ENCODE measurements at places on chromosomes 2 and 18.

GRCh38 chr18:36187193-36187825, at the start of gene MOCOS:
Gene MOCOS, plus strand, starts transcription at chr18:36187497. Its CDS starts 43 bp downstream, at chr18:36187540.
- DNase-seq = peak; percentile 55

- no peak for DNase-seq
Observed at GRCh38 chr2:34991508-34992274, 1363.9 kb upstream of the CRIM1 start.

GRCh38 chr2:71556692-71557250, 103.4 kb downstream of the DYSF start:
- no peak for DNase-seq

GRCh38 chr18:1993866-1994265, 577.4 kb downstream of the METTL4 start:
- no peak for DNase-seq

GRCh38 chr18:12246849-12247808, 7.0 kb upstream of the CIDEA start:
- DNase-seq = no peak

GRCh38 chr2:27379836-27380625, 503 bp downstream of the ZNF513 start:
- peak; percentile 32 for DNase-seq

GRCh38 chr2:45191146-45191863, 182.1 kb upstream of the SIX2 start:
- no peak for DNase-seq

DNA sequence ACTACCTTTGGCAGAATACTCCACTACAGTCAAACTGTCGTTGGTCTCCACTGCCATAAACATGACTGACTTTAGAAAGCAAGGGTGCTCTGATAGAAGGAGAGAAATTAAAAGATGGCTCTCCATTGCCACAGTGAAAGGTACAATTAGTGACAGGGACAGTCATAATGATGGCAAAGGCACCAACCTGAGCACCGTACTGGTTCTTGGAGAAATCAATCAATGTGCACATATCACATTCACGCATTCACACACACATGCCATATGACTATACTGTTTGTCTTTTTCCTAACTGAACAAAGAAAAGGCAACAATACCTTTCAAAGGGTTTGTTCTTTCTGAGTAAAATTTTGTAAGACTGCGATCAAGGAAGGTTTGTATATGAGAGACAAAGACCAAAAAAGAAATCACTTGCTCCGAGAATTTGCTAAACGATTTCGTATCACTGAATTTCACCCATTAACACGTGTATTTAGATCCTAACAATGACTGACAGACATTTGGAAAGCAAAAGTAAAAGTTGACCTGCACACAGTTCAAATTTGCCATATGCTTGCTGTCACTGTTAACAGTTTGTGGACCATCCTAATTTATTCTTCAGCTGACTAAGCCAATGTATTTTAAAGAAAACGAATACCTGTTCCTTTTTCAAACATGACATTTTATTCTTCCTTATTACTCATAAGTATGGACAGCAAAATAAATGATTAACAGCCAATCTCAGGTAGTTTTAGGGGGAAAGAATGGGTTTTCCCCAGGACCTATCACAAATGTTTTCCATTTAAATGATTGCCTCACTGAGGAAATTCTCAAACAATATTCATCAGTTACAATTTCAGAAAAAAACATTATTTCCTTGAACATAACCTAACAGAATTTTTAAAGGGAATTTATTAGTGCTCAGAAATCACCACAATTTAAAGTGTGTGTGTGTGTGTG, 644.4 kb downstream of the ZEB2 start:
- DNase-seq = no peak

DNA sequence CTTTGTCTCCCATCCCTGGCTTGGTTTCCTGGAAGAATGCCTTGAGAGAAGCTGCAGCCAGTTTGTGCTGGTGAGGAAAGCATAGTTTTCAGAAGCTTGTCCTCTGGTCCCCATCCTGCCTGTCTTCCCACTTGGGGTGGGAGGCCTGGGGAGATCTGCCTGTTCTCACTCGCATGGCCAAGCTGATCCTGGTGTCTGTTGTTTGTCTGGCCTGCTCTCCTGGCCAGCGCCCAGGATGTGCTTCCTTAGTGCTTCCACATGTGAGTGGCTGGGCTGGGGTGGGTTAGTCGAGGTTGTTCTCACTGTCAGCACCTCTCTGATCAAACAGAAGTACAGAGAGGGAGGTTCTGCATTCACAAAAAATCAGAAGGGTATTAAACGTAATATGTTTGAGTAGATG, 49.5 kb downstream of the PTPRM start:
- no peak for DNase-seq

- no peak for DNase-seq
Observed at GRCh38 chr2:217966423-217967070, 36.2 kb downstream of the TNS1 start.

GRCh38 chr18:59402432-59403090, 43.5 kb upstream of the LMAN1 start:
- peak; percentile 63 for DNase-seq

DNA sequence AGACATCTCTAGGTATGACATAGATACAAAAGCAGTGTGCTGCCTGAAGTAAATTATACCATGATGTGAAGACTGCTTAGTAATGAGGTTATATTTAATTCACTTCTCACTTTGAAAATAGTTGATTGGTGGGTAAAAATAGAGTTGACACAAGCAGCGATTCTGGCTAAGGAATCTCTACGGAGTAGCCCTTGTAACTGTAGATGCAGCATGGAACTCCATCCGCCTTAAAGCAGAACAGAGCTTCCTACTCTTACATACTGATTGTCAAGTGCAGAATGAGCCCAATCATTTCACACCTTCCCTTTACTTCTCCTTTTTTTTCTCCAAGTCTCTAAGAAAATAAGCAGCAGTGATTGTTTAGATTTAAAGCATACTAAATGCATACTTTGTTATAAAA, 1594.6 kb upstream of the SLC39A10 start:
- no peak for DNase-seq

GRCh38 chr2:12278217-12278750, 438.5 kb upstream of the TRIB2 start:
- DNase-seq = no peak

- no peak for DNase-seq
Observed at GRCh38 chr2:203687165-203687564, 19.3 kb upstream of the CD28 start.

DNA sequence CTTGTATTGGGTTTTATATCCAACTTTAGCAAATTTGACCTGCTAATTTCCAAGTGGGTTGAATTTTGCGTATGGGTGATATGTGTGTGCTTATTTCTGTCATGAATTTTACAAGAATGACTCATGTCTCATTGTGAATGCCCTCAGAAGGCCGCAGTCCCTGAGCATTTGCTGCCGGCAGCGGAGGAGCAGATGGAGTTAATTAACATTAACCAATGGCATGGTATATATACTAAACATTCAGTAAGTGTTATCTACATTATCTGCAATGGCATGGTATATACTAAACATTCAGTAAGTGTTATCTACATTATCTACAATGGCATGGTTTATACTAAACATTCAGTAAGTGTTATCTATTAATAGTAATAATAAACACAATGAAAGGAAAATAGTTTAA, 90.1 kb downstream of the DOK6 start:
- no peak for DNase-seq

- DNase-seq = no peak
Observed at GRCh38 chr2:215621381-215621780, 185.5 kb upstream of the FN1 start.

DNA sequence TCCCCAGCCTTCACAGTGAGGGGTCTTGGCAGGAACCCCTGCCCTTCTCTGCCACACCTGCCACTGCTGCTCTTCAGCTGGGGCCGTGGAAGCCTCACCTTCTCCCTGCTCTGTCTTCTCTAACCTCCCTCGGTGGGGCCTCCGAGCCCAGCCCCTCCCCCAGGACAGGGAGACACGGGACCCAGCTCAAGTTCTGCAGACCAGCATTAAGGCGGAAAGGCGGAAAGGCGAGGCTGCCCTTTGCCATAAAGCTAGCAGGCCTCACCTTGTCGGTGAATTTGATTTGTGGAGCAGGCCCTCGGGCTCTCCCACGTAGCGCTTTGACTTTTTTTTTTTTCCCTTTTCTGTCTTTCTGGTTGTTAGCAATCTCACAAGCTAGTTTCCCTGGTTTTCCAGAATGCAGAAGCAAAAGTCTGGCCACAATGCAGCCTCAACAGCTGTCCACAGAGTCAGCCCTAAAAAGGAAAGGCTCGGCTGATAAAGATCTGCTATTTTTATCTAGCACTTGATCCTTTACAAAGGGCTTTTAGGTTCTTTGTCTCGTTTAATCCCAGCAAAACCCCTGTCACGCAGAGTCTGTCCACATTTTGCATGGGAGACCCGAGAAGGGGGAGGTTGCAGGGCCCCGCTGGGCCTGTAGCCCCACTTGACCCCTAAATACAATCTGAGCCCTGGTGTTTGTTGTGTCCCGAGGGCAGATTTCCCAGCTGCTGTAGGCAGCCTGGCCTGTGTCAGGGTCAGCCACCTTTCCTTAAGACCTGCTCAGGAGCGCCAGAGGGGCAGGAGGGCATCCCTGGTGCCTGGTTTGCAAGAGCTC, 6.0 kb downstream of the ITM2C start:
- no peak for DNase-seq

DNA sequence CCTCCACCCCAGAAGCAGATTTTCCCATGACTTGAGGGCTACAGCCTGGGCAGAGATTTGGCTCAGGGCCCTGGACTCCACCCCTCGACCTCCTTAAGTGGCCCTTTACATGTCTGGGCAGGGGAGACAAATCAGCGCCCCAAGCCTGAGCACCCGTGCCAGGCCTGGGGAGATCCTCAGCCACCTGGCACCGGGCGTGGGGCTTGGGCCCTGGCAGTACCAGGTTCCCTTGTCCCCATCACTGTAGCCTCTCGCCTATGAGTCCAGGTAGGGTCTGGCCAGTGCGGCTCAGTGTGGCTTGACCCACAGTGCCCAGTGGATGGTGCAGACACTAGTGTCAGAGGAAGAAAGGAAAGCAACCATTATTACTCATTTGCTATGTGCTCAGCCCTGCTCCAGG, 22.0 kb upstream of the DNMT3A start:
- no peak for DNase-seq

GRCh38 chr18:36812678-36813077, 16.1 kb downstream of the TPGS2 start:
- DNase-seq = no peak

DNA sequence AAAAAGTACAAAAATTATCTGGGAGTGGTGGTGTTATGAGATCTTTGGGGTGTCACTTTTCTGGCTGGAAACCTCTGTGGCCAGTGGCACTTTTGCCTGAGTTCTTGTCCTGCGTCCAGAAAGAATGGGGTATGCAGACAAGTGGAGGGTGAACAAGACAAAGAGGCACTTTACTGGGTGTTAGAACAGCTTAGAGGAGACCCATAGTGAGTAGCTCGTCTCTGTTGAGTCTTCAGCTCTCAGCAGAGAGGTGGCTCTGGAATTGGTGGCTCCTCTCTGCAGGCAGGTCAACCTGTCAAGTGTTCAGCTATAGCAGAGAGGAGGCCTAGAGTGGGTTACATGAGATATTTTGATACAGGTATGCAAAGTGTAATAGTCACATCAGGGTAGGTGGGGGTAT, 26.1 kb downstream of the CRYGD start:
- no peak for DNase-seq

DNA sequence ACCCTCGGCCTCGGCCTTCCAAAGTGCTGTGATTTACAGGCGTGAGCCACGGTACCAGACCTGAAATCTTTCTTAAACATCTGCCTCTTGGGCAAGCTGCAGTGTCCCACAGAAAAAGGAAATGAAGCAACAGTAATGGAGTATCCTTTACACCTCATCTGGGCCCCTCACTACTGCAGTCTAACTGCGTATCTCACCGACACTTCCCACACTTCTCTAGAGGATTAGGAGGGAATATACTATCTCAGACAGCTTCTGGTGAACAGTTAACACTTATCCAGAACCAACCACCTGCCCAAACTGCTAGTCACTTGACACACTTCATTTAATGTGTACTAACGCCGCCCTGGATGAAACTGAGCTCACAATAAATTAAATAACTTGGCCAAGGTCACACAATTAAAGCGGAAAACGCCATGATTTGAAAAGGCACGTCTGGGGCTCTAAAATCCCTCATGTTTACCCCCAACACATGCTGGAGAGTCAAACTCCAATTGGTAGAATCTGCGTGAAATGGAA, 993 bp downstream of the COX7A2L start:
- no peak for DNase-seq

DNA sequence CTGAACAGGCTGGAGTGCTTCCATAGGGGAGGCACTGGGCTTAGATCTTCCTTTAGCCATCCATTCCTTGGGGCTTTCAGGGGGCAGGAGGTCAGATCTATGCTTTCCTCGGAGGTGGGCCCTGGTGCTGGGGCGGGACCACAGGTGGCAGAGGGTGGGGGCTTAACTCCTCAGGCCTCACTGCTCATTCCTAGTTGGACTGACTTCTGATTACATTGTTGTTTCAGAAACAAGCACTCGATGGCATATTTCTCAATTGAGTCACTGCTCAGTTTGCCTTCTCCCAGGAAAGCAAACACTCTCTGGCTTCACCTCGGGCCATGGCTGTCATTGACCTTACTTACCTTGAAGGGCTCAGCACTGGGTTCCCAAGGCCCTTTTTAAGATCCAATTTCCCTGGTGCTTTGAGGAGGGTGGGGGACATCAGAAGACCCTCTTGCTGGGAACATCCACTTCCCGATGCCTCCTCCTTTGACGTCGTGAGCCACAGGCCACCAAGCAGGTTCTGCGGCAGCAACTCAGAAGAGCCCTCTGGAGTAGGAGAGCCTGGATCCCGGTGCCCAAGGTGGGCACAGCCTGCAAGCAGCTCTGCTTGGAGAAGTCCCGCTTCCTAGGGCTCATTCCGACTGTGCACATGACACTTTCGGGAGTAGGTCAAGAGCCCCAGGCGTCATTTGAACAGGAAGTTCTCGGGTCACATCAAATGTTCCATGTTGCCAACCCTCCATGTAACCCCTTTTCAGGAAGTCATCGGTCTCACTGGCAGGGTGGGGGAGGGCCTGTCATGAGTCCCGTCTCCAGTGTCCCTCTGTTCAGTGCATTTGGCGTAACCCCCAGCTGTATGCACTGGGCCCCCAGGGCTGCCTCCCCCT, 40.6 kb downstream of the SDC1 start:
- DNase-seq = no peak

GRCh38 chr2:145753041-145753608, 1233.2 kb upstream of the ZEB2 start:
- DNase-seq = no peak

- no peak for DNase-seq
Observed at GRCh38 chr2:25362434-25363145, 20.9 kb upstream of the DNMT3A start.

GRCh38 chr2:74378007-74378406, 2.1 kb downstream of the DCTN1 start:
- DNase-seq = no peak

DNA sequence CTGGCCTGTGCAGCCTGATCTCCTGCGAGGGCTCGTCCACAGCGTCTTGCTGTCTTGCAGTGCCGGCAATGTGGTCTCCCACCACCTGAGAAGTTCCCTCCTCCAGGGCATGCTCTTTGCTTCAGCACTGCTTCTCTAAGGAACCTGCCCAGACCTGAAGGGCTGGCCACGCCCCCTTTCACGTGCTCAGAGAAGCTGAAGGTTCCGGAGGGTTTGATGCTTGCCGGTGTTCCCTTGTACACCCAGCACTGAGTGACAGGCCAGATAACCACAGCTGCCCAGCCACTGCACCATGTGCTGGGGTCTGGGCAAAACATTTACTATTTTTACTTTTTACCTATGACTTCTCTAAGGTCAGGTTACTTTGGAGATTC, 1.7 kb upstream of the POLR2D start:
- peak; percentile 50 for DNase-seq

GRCh38 chr2:85419009-85419675, 628 bp downstream of the SH2D6 start:
- DNase-seq = no peak

GRCh38 chr2:130316596-130316995, 26.1 kb upstream of the IMP4 start:
- DNase-seq = no peak

Data from right renal cortex interstitium (tissue), 3 donors.